ENCODE measurements at places on chromosomes 4 and X. TPM values are rescaled to one million over a fixed set of nuclear protein-coding genes. Genes with fewer than 3 reads are reported as not detected.
A peak's percentile ranks its signal among the peaks of the same experiment; 100 is the strongest.

DNA sequence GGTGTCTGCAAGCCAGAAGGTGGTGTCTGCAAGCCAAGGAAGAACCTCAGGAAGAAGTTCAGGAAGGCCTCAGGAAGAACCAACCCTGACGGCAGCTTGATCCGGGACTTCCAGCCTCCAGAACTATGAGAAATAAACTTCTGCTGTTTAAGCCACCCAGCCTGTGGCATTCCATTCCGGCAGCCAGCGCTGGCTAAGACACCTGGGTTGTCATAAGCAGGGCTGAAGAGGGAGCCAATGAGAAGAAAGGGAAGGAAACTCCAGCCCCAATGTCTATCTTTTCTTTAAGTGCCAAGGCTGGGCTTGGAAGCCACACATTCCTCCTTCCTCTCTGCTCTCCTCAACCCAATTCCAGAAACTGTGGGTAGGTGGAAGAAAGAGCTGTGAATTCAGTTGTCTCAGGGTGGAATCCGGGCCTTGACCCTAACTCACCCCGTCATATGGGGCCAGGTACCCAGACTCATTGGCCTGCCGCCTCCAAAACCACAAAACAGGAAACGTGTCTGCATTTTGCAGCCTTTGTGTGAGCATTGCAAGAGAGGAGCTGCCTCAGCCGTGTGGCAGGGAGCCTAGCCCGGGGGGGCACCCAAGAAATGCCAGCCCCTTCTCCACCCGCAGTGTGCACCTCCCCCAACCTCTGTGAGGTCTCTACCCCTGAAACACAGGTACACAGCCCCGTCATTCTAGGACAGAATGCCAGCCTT lies 26.8 kb downstream of the CRMP1 start:
- no peaks in the 10 kb centered on the region for H3K27me3 ChIP-seq
- H3K27ac ChIP-seq, result no peak overlapping the region
- no peak for DNase-seq

DNA sequence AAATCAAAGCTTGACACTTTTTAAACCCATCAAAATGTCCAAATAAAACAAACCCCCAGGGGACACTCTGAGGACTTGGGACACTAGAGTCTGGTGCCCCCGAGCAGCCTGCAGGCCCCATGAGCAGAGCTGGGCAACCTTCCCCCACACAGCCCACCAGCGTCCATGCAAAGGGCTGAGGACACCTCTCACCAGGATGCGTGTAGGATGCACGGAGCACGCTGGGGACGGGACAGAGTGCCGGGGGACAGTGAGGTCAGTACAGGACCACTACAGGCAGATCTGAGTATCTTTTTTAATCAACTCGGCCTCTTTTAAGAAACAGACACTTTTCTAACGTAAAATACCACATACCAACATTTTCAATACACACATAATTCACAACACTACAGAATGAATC lies 6.9 kb downstream of the GAK start:
- DNase-seq, result no peak
- H3K27ac ChIP-seq, result no peak overlapping the region
- no peaks in the 10 kb centered on the region for H3K36me3 ChIP-seq
- H3K4me1 ChIP-seq, result peaks cover 16% of the 10 kb centered on the region

- H3K36me3 ChIP-seq, result no peaks in the 10 kb centered on the region
- no peak for DNase-seq
- H3K4me3 ChIP-seq, result no peak overlapping the region
- H3K4me1 ChIP-seq, result peaks cover 66% of the 10 kb centered on the region
- H3K27me3 ChIP-seq, result no peaks in the 10 kb centered on the region
Observed at GRCh38 chr4:158788516-158788915, 19.7 kb downstream of the FNIP2 start.

DNA sequence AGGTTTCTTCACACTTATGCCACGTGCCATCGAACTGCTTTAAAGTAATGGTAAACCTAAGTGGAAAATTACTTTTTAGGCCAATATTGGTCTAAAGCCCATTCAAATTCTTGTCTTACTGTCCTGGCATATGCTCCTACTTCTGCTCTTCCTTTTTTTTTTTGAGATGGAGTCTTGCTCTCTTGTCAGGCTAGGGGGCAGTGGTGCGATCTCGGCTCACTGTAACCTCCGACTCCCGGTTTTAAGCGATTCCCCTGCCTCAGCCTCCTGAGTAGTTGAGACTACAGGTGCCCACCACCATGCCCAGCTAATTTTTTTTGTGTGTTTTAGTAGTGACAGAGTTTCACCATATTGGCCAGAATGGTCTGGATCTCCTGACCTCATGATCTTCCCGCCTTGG lies 129.0 kb upstream of the TECRL start:
- DNase-seq, result no peak
- H3K36me3 ChIP-seq, result no peaks in the 10 kb centered on the region
- no peaks in the 10 kb centered on the region for H3K27me3 ChIP-seq

DNA sequence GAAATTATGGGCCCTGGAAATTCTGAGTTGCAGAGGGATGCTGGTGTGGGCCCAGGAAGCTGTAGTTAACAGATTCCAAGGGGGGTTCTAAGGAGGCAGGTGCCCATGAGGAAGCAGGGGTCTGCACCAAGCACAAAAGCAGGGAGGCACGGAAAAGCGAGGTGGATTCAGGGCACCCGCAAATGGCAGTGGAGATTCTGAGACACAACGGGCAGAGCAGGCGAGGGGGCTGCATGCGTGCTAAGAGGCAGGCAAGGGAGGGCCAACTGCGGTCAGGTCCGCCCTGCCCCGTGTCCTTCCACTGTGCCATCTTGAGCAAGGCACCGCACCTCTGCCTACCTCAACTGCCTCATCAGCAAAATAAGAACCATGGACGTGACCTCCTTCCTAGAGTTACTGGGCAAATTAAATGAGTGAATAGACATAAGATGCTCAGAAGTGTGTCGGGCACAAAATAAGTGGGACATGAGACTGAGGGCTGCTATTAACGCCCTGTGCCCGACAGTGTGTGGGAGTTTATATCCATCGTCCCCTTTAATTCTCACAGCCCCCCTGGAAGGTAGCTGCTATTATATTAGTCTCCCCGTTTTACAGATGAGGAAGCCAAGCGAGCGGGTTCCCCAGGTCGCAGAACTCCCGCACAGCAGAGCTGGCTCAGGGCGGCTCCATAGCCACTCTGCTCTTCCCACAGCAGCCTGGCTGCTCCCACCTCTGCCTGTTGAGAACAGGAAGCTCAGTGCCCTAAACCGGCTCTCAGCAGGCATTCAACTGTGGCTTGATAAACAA lies 67.6 kb downstream of the PPP2R2C start:
- H3K4me3 ChIP-seq, result no peak overlapping the region
- H3K27ac ChIP-seq, result no peak overlapping the region
- H3K27me3 ChIP-seq, result peaks cover 46% of the 10 kb centered on the region
- no peak for DNase-seq
- H3K4me1 ChIP-seq, result no peaks in the 10 kb centered on the region

DNA sequence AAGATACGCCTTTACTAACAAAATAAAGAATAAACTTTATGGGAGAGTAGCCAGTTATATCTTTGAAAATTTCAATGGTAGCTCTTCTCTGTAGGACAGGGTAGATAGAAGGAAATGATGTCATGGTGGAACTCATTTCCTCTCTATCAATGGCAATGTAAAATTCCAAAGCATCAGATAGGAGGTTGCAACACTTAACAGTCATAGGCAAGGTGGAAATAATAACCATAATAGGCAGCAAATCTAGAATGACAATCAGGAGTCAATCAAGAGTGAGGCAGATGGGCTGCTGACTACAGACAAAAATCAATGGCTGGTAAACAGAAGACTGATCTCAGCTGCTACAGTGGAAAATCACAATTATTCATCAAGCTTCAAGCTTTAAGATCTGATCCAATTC lies 53.9 kb upstream of the TET2 start:
- peaks cover 6% of the 10 kb centered on the region for H3K4me1 ChIP-seq
- no peaks in the 10 kb centered on the region for H3K36me3 ChIP-seq
- no peak for DNase-seq

DNA sequence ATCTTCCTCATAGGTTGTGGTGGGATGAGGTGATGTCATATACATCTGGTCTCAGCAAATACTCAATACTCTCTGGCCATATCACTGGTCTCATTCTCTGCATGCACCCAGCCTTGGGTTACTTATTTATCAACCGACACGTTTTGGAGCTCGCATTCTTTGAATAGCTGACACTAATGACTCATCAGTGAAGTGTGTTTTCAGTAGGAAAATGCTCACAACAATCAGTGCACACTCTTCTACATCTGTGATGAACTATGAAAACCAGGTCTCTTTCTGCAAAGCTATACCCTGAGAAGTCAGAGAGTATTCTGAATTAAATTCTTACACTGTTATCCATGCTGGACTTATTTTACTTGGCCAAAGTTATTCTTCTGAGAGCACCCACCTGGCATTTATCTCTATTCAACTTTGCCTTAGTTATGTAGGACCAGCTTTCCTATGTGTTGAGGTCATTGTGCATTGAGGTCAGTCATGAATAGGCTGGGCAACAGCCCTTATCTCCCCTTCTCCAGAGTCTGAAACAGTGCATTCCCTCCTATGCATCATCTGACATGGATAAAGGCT lies 58.7 kb upstream of the DHX15 start:
- H3K27ac ChIP-seq, result peak overlapping the region; percentile 22
- no peaks in the 10 kb centered on the region for H3K36me3 ChIP-seq
- no peaks in the 10 kb centered on the region for H3K27me3 ChIP-seq
- peaks cover 15% of the 10 kb centered on the region for H3K4me1 ChIP-seq

- no peak overlapping the region for H3K4me3 ChIP-seq
- no peaks in the 10 kb centered on the region for H3K36me3 ChIP-seq
- H3K27me3 ChIP-seq, result no peaks in the 10 kb centered on the region
- DNase-seq, result no peak
Observed at GRCh38 chr4:19227701-19228100, 1024.0 kb upstream of the SLIT2 start.

The MSANTD1 gene
- total RNA-seq, result 1.3 TPM

The TECRL gene
- total RNA-seq, result not detected

The HPGD gene
- 602 TPM for total RNA-seq

The FGFR3 gene
- total RNA-seq, result 209 TPM
